GM04503 (cell line): ENCODE measurements at places on chromosomes 3 and 15.

GRCh38 chr3:64098670-64099069, 75.4 kb upstream of the PSMD6 start:
- no peak for DNase-seq

- DNase-seq = no peak
Measured at GRCh38 chr3:42557854-42558253, 23.9 kb downstream of the SEC22C start.

- no peak for DNase-seq
Measured at GRCh38 chr15:96593735-96594134, 263.2 kb downstream of the NR2F2 start.

- DNase-seq = no peak
Measured at GRCh38 chr15:93861413-93861812, 369.9 kb upstream of the MCTP2 start.

DNA sequence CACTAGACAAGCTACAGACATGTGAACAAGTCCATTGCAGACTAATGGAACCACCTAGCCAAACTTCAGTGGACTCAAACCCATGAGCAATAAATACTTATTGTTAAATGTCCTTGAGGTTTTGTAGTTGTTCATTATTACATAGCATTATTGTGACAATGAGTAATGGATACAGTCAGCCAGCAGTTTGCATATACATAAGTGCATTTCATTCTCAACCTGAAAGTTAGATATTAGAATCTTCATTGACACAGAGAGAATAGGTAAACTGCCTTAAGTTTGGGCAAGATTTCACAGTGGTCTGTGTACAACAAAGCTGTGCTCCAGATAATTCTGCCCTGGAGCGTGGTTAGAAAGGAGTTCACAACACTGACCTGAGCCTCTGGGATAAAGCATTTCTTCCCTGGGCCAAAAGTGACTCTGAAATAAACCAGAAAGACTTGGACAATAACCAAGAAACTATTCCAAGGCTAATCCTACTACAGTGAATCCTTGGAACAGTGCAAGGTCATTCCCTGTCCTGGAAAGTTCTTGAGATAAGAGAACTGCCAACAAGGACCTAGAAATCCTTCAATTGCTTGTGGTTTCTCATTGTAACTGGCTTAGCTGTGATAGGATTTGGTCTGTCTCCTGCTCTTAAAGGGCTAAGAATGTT, 225.5 kb upstream of the STT3B start:
- no peak for DNase-seq

GRCh38 chr3:183013074-183013473, 32.7 kb upstream of the DCUN1D1 start:
- DNase-seq = no peak

DNA sequence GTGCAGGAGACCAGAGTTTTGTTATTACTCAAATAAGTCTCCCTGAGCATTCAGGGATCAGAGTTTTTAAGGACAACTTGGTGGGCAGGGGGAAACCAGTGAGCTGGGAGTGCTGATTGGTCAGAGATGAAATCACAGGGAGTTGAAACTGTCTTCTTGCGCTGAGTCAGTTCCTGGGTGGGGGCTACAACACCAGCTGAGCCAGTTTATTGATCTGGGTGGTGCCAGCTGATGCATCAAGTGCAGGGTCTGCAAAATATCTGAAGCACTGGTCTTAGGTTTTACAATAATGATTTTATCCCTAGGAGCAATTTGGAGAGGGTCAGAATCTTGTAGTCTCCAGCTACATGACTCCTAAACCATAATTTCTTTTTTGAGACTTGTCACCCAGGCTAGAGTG, 13.8 kb upstream of the ZNF662 start:
- no peak for DNase-seq

- no peak for DNase-seq
Measured at GRCh38 chr3:172294223-172294806, 153.9 kb downstream of the GHSR start.

- no peak for DNase-seq
Measured at GRCh38 chr3:37229740-37230139, 55.4 kb upstream of the LRRFIP2 start.

DNA sequence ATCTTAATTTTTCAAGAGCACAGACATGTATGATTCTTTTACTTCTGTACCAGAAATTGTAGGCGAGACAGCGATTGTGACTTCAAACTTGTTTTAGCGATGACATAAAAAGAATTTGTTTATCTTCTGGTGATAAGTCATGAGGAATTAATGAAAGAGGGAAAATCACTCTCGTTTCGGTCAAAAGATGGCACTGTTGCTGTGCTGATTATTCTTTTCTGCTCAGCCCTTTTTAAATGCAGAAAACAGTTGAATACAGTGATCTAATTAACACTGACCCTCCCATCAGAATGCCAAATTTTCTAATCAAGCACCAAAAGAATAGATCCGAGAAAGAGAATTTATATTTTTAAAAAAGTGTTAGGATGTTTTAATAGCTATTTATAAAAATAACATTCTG, 52.6 kb downstream of the NSUN3 start:
- no peak for DNase-seq

DNA sequence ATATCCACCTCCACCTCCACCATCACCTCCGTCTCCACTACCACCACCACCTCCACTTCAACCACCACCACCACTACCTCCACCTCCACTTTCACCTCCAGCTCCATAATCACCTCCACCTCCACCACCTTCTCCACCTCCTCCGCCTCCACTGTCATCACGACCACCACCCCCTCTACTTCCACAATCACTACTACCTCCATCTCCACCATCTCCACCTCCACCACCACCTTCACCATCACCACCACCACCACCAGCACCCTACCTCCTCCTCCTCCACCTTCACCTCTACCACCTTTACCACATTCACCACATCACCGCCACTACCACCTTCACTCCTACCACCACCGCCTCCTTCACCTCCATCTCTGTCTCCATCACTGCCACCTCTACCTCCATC, 435.7 kb downstream of the MCTP2 start:
- DNase-seq = no peak

GRCh38 chr3:69321301-69322157, 64.4 kb downstream of the FRMD4B start:
- DNase-seq = no peak

GRCh38 chr15:41834096-41834495, 4.6 kb upstream of the PLA2G4B start:
- no peak for DNase-seq

GRCh38 chr3:52216585-52217408, 8.6 kb downstream of the TLR9 start:
- DNase-seq = no peak

- DNase-seq = peak; percentile 49
Measured at GRCh38 chr15:22887157-22887951, 48.9 kb downstream of the NIPA2 start.

DNA sequence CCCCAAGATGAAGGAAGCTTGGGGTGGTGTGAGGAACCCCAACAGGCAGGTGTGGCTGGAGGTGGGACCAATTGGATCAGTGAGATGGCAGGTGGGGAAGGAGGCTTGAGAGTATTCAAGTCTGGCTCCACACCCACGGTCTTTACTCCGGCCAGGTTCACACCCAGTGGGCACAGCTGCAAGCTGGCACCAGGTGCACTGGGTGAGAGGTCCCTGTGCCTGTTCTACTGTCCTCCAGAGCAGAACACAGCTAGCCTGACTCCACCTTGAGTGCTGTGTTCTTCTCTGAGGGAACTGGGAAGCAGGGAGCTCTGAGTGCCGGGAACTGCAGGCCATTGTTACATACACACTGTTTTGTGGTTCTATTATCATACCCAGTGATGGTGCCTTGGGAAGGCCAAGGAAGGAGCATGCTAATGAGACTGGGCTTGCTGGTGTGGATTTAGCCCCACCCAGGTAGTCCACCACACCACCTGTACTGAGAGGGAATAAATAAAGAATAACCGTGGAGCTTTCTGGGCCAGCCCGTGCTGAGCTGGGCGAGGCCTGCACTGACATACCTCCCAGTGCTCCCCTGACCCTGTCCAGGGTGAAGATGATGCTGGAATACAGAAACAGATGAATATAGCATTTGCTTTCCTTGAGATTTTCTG, 93.4 kb downstream of the ABHD5 start:
- no peak for DNase-seq

GRCh38 chr3:139586420-139587017, 47.0 kb upstream of the RBP1 start:
- DNase-seq = no peak

GRCh38 chr15:71435552-71435951, 320.3 kb downstream of the THSD4 start:
- no peak for DNase-seq

- no peak for DNase-seq
Measured at GRCh38 chr15:68415061-68415460, 16.9 kb downstream of the ITGA11 start.

GRCh38 chr3:10692039-10692622, 123.9 kb upstream of the SLC6A11 start:
- DNase-seq = no peak

- no peak for DNase-seq
Measured at GRCh38 chr3:71509066-71509465, 74.5 kb downstream of the FOXP1 start.

DNA sequence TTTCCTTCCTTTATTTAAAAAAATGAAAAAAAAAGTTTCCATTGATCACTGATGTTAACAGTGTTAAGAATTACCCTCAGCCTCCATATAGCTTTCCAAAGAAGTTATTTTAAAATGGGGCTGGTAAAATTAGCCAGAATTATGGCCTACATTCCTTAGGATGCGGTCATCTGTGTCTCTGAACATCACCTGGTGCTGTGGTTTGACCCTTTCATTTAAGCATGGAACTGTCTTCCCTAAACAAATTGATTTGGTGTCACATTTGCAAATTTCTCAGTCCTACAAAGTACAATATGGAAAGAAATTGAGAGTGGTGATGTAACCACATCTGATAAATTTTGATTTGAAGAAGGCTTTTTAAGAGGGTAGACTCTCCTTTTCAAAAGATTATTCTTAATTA, 40.3 kb upstream of the ZPLD1 start:
- no peak for DNase-seq

GRCh38 chr3:10837849-10838248, 21.8 kb downstream of the SLC6A11 start:
- DNase-seq = no peak

DNA sequence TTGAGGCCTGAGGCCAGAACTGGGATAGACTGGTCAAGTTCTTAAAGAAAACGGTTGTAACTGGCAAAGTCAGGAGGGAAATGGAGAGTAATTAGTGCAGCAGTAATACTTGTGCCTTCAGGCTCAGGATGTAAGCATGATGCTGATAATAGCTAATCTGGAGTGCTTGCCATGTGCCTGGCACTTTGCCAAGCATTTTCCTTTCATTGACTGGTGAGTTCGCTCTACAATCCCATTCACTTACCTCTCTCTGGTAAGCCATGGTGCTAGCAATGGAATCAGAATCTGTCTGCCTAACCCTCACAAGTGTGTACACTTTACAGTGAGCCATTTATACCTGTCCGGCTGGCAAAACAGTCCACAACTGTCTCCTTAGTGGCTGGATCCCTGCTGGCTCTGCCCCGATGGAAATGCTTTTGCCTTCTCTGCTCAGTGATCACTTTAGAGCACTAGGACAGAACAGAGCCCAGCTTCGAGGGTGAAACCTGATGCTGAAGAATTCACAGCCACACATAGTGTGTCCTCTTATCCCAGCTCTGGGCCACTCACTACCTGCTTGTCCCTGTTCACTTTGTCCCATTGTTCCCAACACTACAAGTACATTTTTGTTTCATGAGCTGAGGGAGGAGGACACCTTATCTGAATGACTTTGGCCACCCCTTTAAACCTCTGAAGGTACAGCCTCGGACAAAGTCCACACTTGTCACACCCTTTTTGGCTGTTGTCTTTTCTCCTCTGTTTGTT, 10.3 kb downstream of the CHP1 start:
- DNase-seq = no peak

- DNase-seq = no peak
Measured at GRCh38 chr3:193743702-193744047, 150.7 kb downstream of the OPA1 start.
